Activated CD8-positive, alpha-beta T cell treated with anti-CD3 and anti-CD28 coated beads, Interleukin-2, amount 10 ng/mL, durations not matched to agents 7 days and 5 days (primary cell): ENCODE measurements at places on chromosomes 5 and 9. TPM values are rescaled to one million over a fixed set of nuclear protein-coding genes. Genes with fewer than 3 reads are reported as not detected.

TSLP gene
- not detected for total RNA-seq

BASP1 gene
- total RNA-seq: not detected

KCNIP1 gene
- total RNA-seq: not detected

HK3 gene
- not detected for total RNA-seq

CIZ1 gene
- total RNA-seq: 127 TPM

TMED9 gene
- 104 TPM for total RNA-seq

FANCG gene
- 125 TPM for total RNA-seq

FAM221B gene
- not detected for total RNA-seq

AMBP gene
- not detected for total RNA-seq

ZNF618 gene
- total RNA-seq: 0.42 TPM

ANXA2R gene
- total RNA-seq: 29.3 TPM

ARL14EPL gene
- total RNA-seq: not detected

SV2C gene
- not detected for total RNA-seq

DROSHA gene
- 69.8 TPM for total RNA-seq

STPG3 gene
- total RNA-seq: not detected

ARID3C gene
- total RNA-seq: 0.34 TPM

- no peak for DNase-seq
Observed at GRCh38 chr5:123528878-123529277, 16.9 kb downstream of the CSNK1G3 start.

GRCh38 chr5:175614223-175614815 is 43.6 kb upstream of the HRH2 start:
- no peak for DNase-seq

- no peak for DNase-seq
Observed at GRCh38 chr5:98042961-98043360, 730.5 kb upstream of the RGMB start.

- DNase-seq: no peak
Observed at GRCh38 chr9:115098226-115098965, 19.6 kb downstream of the TNC start.

GRCh38 chr5:159807586-159807985 is 108.7 kb upstream of the ADRA1B start:
- no peak for DNase-seq

DNA sequence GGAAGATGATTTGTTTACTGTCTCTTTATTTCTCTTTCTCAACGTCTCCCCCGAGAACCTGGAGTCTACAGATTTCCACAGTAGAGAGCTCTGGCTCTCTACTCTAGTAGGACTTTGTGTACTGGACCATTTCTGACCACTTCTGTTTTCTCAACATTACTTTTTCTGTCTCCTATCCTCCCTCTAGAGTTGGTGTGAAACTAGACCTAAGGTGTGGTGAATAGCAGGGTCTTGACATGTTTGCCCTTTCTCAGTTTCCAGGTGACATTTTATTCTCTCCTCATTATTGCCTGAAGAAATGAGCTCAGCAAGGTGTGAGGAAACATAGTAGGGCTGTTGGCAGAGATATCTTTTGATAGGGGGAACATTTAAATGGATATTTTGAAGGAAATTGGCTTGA is 62.1 kb upstream of the IL6ST start:
- DNase-seq: no peak

- no peak for DNase-seq
Observed at GRCh38 chr5:82320966-82321365, 42.8 kb upstream of the RPS23 start.

GRCh38 chr5:89260254-89260653 is 377.3 kb upstream of the MEF2C start:
- DNase-seq: no peak

DNA sequence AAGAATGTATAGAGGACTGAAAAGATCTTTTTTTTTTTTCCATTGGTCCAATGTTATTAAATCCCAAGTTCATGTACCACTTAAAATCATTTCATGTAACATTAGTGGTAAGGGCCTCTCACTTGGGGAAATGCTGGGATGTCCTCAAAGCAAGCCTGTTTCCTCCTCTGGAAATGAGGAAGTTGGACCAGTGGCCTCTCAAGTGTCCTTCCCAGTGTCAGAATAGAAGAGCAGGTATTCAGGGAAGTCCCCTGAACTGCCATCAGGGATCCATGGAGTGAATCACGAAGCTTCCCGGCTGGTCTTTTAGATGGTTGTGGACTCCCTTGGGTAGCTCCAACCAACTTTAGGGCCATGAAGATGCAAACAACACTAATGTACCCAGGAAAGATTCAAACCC is 55.2 kb upstream of the AFAP1L1 start:
- DNase-seq: no peak

GRCh38 chr5:89580976-89581375 is 698.0 kb upstream of the MEF2C start:
- DNase-seq: no peak

DNA sequence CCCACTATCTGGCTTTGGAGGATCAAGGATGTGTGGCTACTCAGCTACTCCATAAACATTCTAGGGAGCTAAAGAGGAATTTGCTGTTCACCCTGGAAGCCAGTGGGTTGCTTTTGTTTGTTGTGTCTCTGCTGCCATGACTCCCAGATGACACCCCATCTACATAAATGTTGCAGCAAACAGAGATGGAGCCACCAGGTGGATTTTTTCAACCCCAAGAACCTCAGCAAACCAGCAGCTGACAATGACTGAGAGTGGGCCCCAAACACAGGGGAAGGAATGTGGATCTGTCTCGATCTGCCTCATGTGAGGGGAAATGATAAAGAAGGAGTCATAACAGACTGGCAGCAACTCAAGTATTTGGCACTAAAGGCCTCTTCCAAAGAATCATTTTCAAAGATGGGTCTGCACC is 132.7 kb upstream of the TNC start:
- no peak for DNase-seq

GRCh38 chr5:86997516-86997915 is 270.2 kb upstream of the RASA1 start:
- no peak for DNase-seq

- DNase-seq: no peak
Observed at GRCh38 chr9:117000196-117000723, 313.2 kb downstream of the TRIM32 start.

GRCh38 chr5:167557359-167557758 is 734.1 kb upstream of the WWC1 start:
- no peak for DNase-seq

DNA sequence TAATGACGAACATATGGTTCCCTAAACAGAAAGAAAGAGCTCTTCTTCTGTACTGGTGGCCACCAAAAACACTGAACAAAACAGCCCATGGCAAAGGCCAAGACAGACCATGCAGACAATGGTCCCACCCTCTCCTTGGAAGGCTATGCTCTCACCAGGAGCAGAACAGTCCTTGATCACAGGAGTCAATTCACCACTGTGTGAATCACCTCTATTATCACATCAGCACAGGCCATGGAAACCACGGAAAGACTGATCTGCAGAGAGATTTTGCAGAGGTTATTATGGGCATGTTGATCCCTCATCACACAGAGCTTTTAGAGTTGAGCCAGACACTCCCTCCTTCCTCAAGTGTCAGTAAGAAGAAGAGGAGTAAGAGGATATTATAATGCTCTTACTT is 134.0 kb upstream of the RASEF start:
- no peak for DNase-seq

DNA sequence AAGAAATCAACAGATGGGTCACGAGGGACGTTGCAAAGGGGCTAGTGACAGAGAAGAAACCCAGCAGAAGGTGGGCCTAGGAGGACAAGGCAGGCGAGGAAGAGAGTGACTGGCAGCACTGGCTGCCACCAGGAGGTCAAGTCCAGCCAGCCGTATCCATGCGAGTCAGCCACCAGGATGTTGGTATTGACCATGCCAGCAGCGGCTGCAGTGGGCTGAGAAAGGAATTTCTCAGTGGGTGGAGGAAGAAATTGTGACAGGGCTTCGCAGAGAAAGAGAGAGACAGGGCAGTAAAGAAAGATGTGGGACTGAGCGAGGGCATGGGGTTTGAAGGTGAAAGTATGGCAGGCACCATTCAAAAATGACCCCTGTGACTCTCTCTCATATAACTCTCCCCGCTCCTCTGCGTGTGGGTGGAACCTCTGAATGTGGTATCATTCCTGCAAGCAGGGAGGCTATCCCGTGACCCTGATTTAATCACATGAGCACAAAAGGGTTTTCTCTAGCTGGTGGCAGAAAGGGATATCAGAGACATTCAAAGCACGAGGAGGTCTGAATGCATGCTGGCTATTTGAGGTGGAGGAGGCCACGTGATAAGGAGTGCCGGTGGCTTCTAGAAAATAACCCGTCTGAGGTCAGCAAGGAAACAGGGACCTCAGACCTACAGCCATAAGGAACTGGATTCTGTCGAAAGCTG is 45.4 kb upstream of the FBXW11 start:
- no peak for DNase-seq

DNA sequence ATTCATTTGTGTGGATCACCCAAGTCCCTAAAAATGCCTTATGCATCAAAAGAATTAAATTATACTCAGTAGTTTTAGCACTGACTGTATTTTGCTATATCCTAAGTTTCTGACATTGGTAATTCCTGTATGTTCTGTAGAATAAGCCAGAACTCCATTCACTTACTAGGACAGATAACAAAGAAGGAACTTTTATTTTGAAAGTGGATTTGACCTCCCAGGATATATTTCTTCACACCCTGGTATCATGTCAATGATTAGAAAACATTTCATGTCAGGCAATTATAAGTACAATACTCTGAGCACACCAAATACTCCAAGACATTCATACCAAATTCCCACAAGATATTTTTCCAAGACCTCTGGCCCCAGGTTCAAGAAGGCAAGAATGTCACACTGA is 28.7 kb upstream of the MYOT start:
- DNase-seq: no peak

GRCh38 chr5:62596691-62597090 is 18.1 kb downstream of the LRRC70 start:
- DNase-seq: no peak

GRCh38 chr9:120869360-120869687 is 7.7 kb downstream of the PHF19 start:
- no peak for DNase-seq

GRCh38 chr5:1801222-1801966 is at the start of gene NDUFS6:
Gene NDUFS6, plus strand, starts transcription at chr5:1801407. Its CDS starts 11 bp downstream, at chr5:1801418.
- DNase-seq: peak; percentile 84

DNA sequence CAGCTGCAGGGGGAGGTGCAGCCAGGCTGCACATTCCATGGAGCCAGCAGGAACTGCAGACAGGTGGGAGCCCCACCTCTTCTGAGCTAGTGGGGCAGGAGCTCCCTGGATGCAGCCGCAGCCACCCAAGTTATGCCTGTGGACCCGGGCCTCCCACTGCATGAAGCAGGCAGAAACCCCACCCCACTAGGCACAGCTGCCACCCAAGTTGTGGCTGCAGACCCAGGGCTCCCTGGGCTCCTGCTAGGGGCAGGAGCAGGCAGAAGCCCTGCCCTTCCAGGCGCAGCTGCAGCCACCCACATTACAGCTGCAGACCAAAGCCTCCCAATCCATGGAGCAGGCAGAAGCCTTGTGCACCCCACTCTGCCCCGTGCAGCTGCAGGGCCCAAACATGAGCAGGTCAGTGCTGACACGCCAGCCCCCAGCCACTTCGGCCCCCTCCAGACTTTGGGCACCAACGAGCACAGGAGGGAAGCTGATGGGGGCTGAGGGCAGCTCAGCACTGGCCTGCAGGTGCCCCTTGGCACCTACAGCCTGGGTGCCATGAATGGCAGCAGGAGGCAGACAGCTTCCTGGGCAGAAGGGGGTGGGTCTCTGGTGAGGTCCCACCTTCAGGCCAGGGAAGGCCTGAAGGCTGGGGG is 106.9 kb downstream of the C9orf50 start:
- DNase-seq: no peak

GRCh38 chr5:56737951-56738606 is 77.3 kb upstream of the MAP3K1 start:
- no peak for DNase-seq

- no peak for DNase-seq
Observed at GRCh38 chr5:122398016-122398415, 86.0 kb downstream of the SNCAIP start.

- no peak for DNase-seq
Observed at GRCh38 chr5:144219869-144220268, 49.2 kb downstream of the KCTD16 start.

- DNase-seq: no peak
Observed at GRCh38 chr5:160471761-160472160, 50.1 kb downstream of the PTTG1 start.

GRCh38 chr5:18395126-18396110 is 761.2 kb downstream of the TAF11L14 start:
- DNase-seq: no peak

DNA sequence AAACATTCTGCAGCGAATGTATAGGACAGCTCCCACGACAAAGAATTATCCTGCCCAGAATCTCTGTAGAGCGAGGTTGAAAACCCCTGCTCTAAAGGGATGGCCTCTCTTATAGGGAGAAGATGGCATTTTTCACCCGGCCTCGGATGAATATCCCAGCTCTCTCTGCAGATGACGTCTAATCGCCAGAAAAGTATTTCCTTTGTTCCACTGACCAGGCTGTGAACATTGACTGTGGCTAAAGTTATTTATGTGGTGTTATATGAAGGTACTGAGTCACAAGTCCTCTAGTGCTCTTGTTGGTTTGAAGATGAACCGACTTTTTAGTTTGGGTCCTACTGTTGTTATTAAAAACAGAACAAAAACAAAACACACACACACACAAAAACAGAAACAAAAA is 17.4 kb upstream of the RARS1 start:
- DNase-seq: no peak

DNA sequence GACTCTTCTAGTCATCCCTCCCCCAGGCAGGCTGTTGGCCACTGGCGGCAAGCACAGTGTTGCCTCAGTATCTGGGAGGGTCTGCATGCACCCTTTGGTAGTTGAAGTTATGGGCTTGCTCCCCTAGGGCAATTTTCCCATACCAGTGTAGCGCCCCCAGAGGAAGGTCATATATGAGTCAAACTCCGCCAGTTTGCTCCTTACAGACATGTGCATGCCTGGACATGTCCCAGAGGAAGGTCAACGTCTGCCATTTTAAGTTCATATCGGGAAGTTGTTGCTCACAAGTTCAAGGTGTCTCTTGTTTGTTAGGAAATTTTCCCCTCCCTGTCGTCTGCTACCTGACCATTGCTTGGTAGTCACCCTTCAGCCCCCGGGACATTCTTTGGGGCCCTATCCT is 51.3 kb upstream of the MROH2B start:
- no peak for DNase-seq

- DNase-seq: no peak
Observed at GRCh38 chr5:168295574-168296201, 4.2 kb downstream of the WWC1 start.
